GM23338 (cell line): ENCODE measurements at places on chromosomes 16 and 17.
A peak's percentile ranks its signal among the peaks of the same experiment; 100 is the strongest.

- DNase-seq = no peak
Observed at GRCh38 chr16:75589306-75589705, 23.1 kb downstream of the GABARAPL2 start.

DNA sequence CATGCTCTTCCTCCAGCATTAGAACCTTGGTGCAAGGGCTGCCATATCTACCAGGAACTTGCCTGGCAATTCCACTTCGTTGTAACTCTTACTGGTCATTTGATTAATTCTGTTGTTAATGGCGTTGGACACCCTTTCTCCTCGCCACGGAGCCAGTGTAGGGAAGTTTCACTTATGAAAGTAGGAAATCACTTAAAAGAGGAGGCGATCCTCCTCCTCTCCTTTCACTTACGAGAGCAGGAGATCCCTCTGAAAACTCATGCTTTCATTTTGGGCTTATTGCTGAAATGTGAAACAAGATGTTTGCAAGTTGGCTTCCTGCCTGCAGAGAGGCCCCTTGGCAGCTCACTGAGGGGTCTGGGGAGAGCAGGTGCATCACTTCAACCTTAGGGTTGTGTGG lies 226.0 kb downstream of the SNX29 start:
- no peak for DNase-seq

GRCh38 chr17:48016112-48016511 lies 21.5 kb downstream of the COPZ2 start:
- DNase-seq = no peak

DNA sequence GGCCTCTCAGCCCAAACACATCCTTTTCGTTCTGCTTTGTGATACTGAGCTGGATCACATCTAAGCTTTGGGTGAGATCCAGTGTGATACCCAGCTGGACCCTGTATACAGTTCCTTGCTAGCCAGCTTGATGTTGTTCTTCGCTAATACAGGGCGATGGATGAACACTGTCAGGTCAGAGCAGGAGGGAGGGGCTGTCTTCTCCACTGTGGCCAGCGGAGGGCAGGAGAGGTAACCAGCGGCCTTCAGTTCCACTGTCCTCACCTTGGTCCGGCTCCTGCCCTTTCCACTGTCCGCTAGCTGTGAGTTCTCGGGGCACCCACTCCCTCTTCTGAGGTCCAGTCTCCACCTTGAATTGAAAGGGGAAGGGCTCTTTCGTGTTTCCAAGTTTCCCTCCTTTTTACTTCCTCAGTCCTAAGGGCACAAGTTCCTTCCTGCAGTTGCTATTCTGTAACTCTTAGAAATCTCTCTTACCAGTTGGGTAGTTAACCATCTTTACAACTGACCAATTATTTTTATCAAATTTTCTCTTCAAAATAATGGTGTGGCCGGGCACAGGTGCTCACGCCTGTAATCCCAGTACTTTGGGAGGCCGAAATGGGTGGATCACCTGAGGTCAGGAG lies 3.0 kb upstream of the ZNF213 start:
- DNase-seq = peak; percentile 90

DNA sequence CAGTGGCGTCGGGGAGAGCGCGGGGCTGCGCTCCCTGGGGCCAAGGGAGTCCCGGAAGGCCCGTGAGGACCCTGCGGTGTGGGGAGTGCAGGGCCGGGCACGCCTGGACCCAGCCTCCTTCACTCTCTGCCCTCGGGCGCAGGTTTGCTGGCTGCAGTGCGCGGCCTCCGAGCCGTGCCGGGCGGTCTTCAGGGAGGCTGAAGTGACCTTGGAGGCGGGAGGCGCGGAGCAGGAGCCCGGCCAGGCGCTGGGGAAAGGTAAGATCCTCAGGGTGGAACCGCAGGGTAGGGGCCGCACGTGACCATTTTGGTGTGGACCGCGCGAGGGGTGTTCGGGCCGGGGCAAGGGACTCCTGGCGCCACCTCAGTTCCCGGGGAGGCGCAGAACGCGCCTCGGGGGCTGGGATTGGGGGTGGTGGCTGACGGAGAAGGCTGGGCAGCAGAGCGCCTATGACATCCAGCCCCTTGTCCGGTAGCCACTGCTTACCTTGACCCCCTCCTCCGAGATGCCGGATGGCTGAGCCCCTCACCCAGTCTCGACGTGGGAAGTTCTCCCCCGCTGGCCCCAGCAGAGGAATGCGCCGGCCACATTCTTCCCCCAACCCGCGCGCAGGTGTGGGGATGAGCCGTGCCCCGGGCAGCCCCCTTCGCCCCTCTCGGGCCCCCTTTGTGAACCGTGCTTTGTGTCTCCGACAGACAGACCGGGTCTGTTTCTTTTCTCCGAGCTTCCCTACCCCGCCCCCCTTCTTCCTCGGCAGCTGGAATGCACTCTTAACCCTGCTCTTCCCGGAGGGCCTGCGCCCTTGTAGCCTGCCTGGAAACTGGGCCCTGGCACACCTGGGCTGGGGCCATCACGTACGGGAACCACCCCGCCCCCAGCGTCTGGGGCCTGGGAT lies 631 bp downstream of the CDH3 start:
- peak; percentile 90 for DNase-seq

GRCh38 chr16:25174285-25174684 lies 42.5 kb upstream of the AQP8 start:
- no peak for DNase-seq
